ENCODE measurements at places on chromosomes 11 and 22.

GRCh38 chr11:30433831-30434230 is 110.9 kb downstream of the ARL14EP start:
- DNase-seq, result no peak

DNA sequence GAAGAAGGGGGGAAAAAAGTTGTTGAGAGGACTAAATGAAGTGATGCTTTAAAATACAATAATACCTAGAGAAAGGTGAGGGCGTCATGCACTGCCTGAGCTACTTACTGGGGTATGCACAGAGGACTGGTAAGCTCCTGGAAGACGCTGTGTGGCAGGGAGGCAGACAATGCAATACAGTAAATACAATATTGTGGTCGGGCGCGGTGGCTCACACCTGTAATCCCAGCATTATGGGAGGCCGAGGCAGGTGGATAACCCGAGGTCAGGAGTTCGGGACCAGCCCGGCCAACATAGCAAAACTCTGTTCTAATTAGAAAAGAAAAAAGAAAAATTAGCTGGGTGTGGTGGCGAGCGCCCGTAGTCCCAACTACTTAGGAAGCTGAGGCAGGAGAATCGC is 683 bp upstream of the SYTL2 start:
- DNase-seq, result no peak

DNA sequence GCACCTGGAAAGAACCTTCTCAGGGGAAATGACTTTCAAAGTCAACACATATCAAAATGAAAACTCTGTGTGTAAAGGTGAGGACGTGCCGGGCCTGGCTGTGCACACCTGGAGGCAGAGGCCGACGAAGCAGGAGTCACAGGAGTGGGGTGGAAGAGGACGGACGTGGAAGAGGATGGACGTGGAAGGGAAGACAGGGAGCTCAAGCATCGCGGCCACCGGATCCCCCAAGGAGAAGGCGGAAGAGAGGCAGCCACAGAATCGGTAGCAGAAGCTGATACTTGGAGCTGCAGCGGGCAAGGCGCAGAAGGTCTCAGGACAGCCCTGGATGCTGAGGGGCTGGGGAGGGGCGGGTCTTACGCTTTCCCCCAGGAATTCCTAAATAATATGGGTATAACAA is 519.8 kb downstream of the BRD1 start:
- DNase-seq, result no peak

DNA sequence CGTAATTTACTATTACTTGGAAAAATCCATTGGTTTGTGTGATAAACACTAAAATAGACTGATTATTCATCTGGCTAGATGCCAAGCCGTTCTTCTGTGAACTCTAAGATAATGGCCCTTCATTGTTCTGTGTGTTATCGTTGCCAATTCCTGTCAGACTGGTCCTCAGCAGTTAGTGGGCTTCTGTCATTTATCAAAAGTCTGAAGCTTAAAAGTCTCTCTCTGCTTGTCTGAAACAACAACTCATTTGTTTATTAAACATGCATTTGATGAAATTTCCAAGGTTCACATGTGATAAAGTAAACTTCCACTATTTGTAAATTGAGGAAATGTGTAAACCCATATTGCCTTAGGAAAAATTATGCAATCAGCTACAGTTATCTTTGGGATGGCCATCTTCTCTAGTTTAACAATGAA is 21.1 kb upstream of the RDX start:
- no peak for DNase-seq
